Activated T-helper 2 cell treated with anti-CD3 and anti-CD28 coated beads, Interferon-gamma antibody, Interleukin-2, Interleukin-4, amounts not matched to agents 10 μg/mL and 5 μg/mL and 100 μg/mL, durations not matched to agents 14 hours and 24 hours and 36 hours (primary cell): ENCODE measurements at places on chromosomes 2 and 18. TPM values are rescaled to one million over a fixed set of nuclear protein-coding genes. Genes with fewer than 3 reads are reported as not detected.

INHA gene
- not detected in 2 replicates for total RNA-seq

VIT gene
- not detected in 2 replicates for total RNA-seq

ELMOD3 gene
- total RNA-seq: 17.0 and 18.9 TPM in 2 replicates

SIX3 gene
- total RNA-seq: 0.25 and 0.34 TPM in 2 replicates

TOGARAM2 gene
- total RNA-seq: 3.0 and 4.0 TPM in 2 replicates

TEX44 gene
- total RNA-seq: not detected in 2 replicates

ANKRD29 gene
- total RNA-seq: not detected in 2 replicates

EMILIN1 gene
- 0.87 and 0.94 TPM in 2 replicates for total RNA-seq

LDAH gene
- 34.7 and 35.9 TPM in 2 replicates for total RNA-seq

CXCR2 gene
- total RNA-seq: 0.09 TPM in 1 of 2 replicates, not detected in the other

C2orf78 gene
- total RNA-seq: not detected in 2 replicates
